ENCODE measurements at places on chromosomes 2 and 18.

DNA sequence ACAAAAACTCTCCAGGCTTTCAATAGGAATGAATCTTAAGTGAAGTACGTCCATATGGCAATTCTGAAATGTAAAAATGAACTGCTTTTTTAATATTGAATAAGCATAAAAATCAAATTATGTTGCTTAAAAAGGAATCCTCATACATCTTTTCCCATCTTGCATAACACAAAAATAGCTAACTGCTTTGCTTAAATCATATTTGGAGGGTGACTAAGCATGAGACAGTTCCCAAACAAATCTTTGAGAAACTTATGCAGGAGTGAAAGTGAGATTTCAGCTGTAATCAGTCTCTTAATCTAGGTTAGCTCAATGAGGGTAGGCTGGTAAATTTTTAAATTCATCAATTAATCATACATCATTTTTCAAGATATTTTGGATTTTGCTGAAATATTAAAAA, 111.5 kb downstream of the MBD5 start:
- DNase-seq, result peak; percentile 4

GRCh38 chr2:150618245-150618895, 130.9 kb upstream of the RND3 start:
- DNase-seq, result no peak

- no peak for DNase-seq
These were observed 247.1 kb upstream of the UBE2E3 start for GRCh38 chr2:180733330-180733729.

DNA sequence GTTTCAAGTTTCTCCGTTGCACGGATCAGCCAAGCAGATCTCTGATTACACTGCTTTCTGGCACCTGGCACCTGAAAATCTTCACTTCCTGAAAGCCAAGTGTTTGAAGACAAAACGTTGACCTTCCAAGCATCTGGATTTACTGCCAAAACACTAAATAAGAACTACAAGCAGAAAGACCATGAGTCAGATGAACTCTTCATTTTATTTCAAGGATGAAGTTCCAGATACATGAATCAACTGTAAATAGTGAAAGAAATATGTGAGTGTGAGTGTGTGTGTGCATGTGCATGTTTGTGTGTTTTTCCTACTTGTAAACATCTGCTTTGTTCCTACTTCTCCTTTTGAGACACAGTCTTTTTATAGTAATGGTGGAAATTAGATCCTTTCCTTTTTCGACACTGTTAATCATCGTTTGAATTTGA, 60.0 kb upstream of the DTNA start:
- DNase-seq, result peak; percentile 43

GRCh38 chr18:76496194-76496890, 1.3 kb upstream of the ZNF516 start:
- peak; percentile 94 for DNase-seq

DNA sequence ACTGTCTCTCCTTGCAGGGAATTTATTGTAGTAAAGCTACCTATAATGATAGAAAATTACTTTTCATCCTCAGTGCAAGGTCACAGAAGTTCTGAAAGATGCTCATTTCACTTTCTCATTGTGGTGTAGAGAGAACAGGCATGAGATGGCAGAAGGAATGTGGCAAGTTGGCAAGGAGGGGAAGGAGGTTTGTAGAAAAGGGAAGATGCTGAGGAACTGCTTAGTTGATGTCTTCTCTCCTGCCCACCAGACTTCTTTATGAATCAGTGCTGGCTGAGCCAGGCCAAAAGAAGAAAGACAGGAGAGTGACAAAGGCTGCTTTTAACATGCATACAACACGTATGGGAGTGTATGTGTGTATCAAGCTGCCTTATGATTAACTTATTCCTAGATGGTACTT, 164.4 kb downstream of the PRPF40A start:
- DNase-seq, result peak; percentile 48

GRCh38 chr2:226427538-226428307, 371.9 kb downstream of the IRS1 start:
- no peak for DNase-seq

GRCh38 chr18:58792086-58792485, 72.6 kb upstream of the ZNF532 start:
- no peak for DNase-seq

- DNase-seq, result no peak
These were observed 150.7 kb downstream of the DYSF start for GRCh38 chr2:71603851-71604725.

DNA sequence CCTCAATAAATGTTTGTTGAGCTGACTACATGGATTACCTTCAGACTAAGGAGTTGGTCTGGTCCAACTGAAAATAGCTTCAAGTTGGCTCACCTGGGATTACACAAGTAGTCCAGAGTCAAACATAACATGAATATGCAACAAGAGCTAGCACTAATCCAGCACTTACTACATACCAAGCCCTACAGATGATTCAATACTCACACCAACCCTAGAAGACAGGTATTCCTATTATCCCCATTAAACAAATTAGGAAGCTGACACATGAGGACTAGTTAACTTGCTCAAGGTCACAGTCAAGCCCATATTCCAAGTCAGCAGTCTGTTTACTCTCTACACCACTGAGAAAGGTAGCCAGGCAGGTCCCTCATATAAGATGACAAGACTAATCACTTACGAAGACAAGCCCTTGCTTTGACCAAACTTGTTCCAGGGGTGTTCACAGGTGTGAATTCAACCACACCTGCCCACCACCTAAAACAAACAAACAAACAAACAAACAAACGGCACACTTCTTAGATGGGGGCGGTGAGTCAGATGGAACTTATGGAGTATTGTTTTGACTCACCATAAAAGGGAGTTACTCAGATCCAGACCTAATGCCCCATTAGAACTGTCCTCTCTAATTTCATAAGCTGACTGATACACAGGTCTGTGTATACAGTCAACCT, 29.1 kb downstream of the TMEM131 start:
- no peak for DNase-seq

- DNase-seq, result no peak
These were observed 124.6 kb downstream of the NCK2 start for GRCh38 chr2:105869341-105869740.

DNA sequence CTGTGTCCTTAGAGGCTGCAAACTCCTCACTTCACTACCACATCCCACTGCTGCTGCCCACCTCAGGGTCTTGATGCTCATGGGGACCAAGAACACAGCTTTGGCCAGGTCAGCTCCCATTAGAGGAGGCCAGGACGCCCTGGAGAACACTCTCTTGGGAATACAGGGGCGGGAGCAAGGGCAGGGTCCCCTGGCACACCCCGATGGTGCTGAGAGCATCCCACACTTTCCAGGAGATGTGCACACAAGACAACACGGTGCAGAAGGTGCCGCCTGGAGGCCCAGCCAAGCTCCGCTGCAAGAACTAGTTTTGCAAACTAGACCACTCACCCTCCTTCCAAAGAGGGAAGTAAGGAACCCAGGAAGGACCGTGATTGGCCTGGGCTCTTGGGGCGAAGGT, 304.4 kb upstream of the SALL3 start:
- no peak for DNase-seq

DNA sequence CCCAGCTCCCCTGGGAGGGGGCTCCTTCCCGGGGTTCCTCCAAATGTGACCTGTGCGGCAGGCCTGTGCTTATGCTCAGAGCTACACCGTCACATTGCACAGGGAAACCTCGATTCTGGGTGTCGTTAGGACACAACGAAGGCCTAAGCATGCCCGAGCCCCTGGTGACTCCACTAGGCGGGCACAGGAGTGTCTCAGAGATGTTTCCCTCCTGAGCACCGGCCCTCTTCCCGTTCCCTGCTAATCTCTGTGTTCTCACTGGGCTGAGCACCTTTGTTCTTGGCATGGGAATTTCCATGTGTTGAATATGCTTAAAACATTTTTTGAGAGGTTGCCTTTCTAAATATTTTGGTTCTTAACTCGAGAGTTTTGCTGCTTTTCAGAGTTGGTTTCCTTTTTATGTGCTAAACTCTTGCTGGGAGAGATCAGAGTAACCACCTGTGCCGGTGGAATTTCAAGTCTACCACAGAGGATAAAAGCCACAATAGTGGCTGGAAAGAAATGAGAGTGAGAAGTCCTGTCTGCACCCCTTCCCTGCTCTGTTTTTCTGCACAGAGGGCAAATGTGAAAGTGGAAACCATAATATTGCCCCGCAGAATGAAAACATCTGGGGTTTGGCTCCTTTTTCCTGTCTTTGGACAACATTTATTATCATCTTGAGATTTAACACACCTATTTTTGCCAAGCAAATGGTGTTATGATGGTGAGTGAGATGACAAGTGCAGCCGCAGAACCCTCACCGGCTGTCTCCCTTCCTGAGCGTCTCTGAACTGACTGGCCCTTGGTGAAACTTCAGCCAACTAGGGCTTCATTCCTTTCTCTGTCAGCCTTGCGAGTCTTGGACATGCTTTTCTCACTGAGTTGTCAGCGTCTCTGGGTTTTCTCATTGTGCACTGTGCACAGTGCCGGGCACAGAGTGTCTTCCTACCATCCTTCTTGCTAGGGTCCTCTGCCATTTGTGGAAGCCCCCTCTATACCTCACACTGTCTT, 154.1 kb downstream of the VAPA start:
- no peak for DNase-seq

GRCh38 chr18:78659748-78660147, 319.9 kb upstream of the SALL3 start:
- DNase-seq, result peak; percentile 38

DNA sequence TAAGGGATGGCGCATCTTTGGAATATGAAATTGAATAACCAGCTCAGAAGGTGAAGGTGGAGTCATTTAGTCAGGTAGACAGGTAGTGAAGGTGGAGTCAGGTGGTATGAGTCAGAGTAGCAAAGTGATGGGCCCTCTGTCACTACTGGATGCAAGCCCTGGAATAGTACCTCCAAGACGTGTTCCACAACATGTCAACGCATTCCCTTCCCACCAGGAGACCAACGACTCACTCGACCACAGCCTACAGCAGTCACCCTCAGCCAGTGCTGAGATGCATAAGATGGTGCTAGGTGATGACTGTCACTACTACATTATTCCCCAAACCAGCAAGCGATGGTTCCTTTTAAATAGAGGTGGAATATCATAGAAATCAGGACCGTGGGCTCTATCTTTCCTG, 6.8 kb downstream of the CPLX4 start:
- DNase-seq, result no peak

DNA sequence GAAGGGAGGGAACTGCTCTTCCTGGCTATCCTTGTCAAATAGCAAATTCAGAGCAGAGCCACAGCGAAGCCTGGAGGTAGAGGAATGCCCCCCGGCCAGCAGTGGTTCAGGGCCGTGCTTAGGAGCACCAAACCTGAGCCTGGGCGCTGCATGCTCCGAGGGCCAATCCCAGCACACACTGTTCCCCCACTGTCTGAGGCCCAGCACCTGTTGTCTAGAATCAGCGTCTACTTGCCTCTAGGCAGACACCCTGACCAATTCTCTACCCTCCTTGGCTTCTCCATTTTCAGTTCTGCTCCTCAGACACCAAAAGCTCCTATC, 177.6 kb upstream of the PKDCC start:
- DNase-seq, result no peak

DNA sequence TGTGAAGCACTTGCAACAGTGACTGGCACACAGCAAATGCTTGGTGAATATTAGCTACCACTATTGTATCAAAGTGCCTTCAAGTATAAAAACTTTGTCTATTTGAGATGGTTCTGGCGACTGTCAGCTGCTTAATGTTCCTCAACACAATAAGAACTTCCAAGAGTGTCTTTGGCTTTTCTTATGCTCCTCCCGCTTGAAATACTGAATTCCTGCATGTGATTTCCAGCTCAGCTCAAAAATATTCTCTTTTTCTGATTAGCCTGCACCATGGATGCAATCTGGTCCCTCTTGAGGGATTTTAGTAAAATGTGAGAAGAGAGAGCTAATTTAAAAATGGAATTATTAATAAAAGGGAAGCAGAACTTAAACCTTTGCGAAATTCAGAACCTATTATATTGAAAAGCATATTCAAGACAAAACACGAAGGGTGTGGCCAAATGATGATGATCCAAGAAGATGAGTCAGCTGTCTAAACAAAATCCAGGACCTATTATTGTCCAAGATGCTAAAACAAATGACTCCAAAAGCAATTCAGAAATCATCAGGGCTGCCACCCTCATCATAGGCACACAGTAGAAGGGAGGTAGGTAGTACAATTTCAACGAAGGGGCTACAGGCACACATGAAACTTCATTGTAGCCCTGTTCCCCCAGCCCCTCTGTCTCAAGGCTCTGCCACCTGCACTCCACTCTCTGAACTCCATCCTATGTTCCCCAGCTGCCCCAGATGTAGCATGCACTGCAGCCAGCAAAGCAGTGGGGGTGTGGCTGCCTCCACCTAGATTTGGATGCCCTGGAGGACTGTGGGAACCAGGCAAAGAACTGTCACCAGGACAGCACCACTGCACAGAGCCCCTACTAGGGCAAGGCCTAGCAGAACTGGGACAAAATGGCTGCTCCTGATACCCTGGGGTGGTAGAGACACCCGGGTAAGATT, 190.1 kb downstream of the ZNF385B start:
- DNase-seq, result no peak

DNA sequence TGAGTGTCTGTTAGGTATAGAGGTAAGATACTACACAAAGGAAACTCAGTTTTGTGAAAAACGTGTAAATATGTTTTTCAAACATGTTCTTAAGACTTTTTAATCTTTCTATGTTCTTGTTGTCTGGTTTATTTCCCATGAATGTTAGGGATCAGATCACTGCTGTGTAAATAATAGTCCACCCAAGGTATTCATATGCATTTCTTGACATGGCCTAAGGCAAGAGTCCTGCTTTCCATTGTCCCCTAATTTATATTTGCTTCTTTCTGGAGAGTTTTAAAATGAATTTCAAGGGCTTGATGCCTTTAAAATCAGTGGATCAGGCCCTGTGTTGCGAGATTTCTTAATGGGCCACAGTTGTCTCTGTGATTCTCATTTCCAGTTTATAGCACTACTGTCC, 28.9 kb downstream of the CRIM1 start:
- DNase-seq, result no peak

DNA sequence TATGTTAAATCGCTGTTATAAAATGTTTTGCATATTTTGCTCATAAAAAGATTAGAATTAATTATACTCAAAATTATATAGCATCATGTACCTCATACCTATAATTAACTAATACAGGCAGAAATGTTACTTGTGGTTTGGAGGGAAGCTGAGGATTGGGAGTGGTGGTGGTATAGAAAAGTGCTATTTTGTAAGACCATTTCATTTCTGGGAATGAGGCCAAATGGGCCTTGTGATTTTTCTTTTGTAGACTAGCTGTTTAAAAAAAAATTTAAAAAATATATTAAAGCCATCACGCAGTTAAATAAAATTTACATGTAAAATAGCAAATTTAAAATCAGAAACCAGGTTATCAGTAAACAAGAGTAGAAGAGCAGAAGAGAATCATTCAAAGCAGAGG, 560.8 kb upstream of the FAM98A start:
- DNase-seq, result no peak

- DNase-seq, result no peak
These were observed 131.0 kb downstream of the SETBP1 start for GRCh38 chr18:44811572-44812125.

DNA sequence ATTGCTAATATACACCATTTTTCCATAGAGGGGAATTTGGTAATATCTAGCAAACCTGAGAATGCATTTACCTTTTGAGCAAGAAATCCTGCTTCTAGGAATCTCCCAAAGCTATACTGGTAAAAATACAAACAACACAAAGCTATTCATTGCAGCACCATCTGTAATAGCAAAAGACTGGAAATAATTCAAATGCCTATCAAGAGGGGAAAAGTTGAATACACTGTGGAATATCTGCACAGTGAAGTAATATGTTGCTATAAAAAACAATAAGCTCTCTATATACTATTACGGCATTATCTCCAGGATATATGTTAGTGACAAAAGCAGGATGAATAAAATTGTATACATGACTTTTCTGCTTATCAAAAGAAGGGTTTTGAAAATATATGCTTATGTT, 112.3 kb upstream of the CHAC2 start:
- no peak for DNase-seq

Data from suppressor macrophage (primary cell).